ENCODE measurements at places on chromosomes 4 and X. TPM values are rescaled to one million over a fixed set of nuclear protein-coding genes. Genes with fewer than 3 reads are reported as not detected.

PNMA6A gene
- total RNA-seq = 2.5 TPM

ARL9 gene
- total RNA-seq = 0.17 TPM

CTAG1A gene
- not detected for total RNA-seq

SPARCL1 gene
- not detected for total RNA-seq

MAGEA10 gene
- not detected for total RNA-seq

- DNase-seq = peak; percentile 57
Measured at GRCh38 chrX:38275615-38276014, 51.7 kb downstream of the RPGR start.

GRCh38 chrX:134716620-134717012 lies 58.3 kb upstream of the PLAC1 start:
- no peak for DNase-seq

- DNase-seq = no peak
Measured at GRCh38 chr4:102104278-102104677, 241.0 kb downstream of the SLC39A8 start.

- no peak for DNase-seq
Measured at GRCh38 chr4:164904941-164905340, 28.0 kb downstream of the APELA start.

- DNase-seq = no peak
Measured at GRCh38 chr4:19472666-19473065, 779.0 kb upstream of the SLIT2 start.

DNA sequence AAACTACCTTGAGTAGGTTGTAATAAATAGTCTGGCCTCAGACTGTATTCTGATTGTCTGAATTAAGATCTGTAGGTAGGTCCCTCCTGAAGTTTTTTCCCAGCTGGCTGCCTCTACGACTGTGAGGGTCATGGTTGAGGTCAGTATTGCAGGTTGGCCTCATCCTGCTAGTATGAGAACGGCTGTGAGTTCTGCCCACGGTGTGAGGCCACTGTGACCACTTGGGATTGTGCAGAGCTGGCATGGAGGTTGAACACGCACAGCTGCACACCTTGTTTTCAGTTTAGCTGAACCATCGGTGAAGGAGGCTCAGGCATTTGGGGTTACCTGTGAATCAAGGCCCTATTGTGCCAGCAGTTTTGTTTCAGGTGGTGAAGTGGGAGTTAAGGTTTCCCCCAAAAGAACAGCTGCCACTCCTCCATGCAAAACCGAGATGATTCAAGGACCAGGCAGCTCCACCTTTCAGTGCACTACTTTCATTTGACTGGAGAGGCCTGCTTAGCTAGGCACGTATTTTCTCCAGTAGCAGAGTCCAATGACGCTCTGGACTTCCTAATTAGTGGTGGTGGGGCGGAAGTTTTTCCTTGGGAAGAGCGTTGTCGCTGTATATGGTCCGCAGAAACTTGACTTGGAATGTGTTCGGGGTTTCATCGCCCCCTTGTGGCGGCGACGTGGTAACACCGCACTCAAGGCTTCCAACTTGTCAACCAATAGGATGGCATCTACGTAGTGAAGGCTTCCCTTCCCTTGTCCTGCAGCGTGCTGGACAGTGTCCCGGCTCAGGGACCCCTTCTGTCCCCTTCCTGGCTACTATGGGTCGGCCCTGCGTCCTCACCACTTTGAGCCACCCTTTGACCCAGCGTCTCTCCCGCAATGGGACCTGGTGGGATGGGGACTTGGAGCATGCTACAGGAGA lies 13.8 kb downstream of the CMC4 start:
- no peak for DNase-seq

DNA sequence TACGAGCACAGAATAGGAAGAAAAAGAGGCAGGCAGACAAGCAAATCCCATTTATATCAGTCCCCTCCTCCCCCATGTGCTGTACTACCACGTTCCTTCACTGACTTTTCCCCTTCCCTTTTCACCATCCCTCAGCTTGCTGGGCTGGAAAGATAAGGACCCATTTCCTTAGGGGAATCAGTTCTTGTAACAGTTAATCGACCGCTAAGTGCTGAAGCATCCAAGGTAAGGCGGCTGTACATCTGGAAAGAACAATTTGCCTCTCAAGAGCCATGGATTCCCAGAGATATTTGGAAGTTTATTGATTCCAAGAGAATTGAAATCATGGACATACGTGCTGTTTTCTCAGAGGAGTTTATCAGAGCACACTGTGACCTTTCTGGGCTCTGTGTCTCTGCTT lies 1688.0 kb downstream of the STIM2 start:
- DNase-seq = no peak

GRCh38 chrX:149540621-149541520 lies at the start of gene EOLA1:
TSS of gene EOLA1 (plus strand) at chrX:149541012. CDS start at chrX:149545631, 4,619 bp downstream.
- DNase-seq = peak; percentile 78

DNA sequence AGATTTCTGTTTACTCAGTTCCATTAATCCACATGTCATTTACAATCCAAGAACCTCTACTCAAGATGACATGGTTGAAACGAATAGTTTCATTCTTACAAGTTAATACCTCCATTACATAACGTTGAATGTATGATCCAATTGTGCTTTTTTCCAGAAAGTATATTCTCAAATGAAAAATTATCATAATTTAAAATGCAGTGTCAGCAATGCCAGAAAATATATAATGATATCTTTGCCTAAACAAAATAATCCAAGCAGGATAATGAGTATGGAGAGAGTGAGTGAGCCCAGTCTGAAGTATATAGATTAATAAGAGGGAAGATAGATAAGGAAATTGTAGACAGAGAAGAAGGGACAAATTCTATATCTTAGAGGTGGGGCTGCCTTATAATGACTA lies 505.0 kb downstream of the CENPC start:
- DNase-seq = no peak

DNA sequence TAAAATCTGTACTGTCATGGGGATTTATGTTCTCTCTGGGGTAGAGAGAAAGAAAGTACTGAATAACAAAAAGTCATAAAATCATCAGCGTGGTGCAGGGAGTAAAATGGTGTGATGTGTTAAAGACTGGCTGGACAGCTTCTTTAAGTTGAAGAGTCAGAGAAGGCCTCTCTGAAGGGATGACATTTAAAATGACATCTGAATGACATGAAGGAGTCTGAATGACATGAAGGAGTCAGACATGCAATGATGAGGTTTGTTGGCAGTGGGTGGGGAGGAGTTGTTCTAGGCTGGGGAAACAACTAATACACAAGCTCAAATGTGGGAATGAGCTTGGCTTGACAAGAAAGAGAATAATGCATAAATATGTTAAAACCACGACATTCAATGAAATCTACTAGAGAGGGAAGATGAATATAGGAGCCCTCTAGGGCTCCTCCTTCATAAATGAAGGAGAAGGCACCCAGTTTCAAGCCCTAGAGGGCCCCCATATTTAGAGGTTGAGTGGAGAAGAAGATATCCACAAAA lies 63.9 kb upstream of the KIT start:
- DNase-seq = no peak

DNA sequence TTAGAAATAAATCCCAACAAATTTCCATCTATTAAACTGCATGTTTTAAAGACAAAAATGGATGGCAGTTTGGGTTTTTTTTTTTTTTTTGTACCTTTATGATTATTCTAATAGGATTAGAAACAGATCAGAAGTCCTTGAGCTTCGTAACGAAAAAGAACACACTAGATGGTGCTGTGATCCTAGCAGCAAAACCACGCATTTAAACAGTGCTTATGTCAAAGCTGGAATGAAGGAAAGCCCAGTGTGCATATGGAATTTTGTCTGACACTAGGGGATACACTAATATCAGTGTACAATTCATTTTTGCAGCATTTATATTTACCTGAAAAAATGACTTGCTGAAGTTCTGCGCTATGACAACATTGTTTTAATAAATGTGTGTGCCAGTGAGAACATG lies 229.1 kb downstream of the VEGFC start:
- no peak for DNase-seq

- no peak for DNase-seq
Measured at GRCh38 chr4:127448986-127449385, 183.8 kb upstream of the INTU start.

DNA sequence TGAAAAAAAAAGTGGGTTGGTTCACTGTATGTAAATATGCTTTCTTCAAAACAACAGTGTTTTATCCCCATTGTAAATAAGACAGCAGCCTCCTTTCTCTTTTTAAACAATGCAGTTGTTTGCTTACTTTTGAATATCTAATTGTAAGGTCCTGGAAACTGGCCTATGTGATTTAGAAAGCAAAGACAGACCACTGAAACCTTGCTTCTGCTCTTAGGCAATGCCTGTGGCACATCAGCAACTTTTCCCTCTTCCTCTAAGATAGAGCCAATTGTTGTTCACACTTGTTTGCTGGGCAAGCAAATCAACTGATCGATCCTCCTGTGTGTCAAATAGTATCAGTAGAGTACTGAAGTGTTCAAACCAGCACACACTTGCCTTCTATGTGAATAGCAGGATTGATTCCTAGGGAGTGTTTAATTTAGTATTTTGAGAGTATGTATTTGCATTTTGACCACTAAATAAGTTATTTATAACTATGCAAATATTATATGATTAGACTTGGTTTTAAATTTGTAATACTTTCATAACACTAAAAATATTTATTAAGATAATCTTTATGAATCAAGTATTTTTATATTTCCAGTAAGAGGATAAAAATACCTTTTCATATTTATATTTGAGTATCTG lies 55.4 kb upstream of the GRPR start:
- DNase-seq = no peak

DNA sequence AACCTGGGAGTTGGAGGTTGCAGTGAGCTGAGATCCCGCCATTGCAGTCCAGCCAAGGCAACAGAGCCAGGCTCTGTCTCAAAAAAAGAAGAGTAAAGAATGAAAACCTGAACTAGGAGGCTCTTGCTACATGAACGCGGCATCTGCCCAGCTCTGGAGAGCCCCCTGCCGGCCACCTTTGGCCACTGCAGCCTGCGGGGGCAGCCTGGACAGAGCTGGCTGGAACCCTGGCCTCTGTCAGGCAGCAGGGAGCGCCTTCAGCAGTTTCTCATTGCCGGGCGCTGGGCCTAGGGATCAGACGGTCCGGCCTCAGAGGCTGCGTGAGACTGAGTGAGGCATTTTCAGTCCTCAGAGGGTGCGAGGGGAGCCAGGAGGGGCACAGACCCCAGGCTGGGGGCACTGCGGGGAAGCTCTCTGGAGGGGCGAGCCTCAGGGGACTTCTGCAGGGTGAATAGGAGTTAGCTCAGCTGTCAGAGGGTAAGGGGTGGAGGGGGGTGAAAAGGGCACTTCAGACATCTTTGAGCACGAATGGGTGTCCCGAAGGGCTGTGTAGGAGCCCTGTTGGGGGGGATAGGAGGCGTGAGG lies 17.5 kb downstream of the DOK7 start:
- no peak for DNase-seq

DNA sequence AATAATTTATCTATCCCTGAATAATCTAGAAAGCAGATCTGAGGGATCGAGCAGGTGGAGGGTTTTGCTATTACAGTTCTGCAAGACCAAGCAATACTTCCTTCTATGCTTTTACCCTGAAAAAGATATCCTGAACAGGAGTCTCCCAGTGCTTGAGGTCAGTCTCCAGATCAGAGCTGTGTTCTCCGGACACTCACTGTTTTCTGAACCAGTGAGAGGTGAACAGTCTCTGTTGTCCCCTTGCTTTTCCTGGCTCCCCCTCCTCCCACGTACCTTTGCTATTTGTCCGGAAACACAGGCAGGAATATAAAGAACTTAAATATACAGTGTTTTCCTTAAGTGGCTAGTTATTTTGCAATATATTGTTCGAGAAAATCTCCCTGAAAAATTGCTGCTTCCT lies 116.6 kb downstream of the ATXN3L start:
- no peak for DNase-seq

DNA sequence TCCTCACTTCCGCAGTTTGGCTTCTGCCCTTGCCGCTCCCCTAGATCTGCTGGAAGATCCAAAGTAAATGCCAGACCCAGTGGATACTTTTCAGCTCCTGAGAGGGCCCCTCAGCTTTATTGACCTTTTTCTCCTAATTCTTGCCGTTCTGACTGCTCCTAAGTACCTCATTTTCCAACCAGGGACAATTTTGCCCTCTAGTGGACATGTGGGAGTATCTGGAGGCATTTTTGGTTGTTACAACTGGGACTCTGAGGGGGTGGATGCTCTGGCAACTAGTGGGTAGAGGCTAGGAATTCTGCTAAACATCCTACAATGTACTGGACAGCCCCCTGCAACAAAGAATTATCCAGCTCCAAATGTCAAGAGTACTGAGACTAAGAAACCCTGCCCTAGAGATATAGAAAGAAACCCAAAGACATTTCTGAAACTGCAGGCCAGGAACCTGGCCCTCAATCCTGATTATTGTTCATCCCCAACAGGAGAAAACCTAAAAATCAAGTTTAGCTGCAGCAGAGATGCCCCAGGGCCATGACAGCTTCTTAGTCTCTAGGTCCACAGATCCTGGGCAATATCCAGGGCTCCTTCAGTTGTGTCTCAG lies 3.4 kb downstream of the TEX13B start:
- DNase-seq = no peak

DNA sequence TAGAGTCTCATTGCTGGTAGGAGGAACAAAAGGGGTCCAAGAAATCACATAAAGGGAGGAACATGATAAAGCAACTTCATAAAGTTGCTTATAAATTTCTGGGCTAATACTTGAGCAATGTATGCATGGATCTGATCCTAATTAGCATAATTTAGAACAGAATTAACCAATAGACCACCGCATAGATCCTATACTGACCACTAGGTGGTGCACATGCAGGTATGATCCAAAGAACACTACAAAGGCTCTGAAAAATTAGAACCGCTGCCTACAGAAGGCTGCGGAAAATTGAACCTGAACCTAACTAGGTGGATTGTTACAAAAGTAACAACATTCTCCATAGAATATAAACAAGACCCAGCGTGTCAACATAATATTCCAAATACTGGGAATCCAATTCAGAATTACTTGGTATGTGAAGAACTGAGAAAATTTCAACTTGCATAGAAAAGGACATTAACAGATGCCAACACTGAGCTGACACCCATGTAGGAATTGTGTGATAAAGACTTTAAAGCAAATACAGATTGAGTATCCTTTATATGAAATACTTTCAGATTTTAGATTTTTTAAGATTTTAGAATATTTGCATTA lies 23.3 kb downstream of the BRCC3 start:
- no peak for DNase-seq

DNA sequence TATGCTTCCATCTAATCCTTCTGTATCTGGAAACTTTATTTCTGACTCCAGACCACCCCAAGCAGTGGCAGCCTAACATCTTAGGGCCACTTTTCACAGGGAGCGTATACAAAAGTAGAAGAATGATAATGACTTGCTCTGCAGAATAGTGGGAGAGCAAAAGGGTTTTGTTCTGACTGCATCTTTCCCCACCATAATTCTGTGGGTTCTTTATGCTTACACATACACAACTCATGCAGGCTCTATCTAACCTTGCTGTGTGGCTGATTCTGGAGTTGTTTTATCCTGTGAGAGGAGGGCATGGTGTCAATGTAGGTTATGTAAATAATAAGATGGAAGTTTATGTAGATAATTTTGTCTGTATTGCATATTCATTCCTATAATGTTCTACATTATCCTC lies 42.4 kb upstream of the NDNF start:
- no peak for DNase-seq

GRCh38 chr4:69075061-69075792 lies 21.0 kb upstream of the UGT2B7 start:
- no peak for DNase-seq

All from epithelial cell of proximal tubule (primary cell).